ENCODE measurements at places on chromosomes 5 and 9.

GRCh38 chr5:138575194-138576015 lies at the start of gene HSPA9:
TSS of gene HSPA9 (minus strand) at chr5:138575401. CDS start at chr5:138575318, 83 bp downstream.
- DNase-seq, result peak; percentile 95

- DNase-seq, result no peak
Observed at GRCh38 chr5:72463449-72464052, 43.7 kb downstream of the ZNF366 start.

DNA sequence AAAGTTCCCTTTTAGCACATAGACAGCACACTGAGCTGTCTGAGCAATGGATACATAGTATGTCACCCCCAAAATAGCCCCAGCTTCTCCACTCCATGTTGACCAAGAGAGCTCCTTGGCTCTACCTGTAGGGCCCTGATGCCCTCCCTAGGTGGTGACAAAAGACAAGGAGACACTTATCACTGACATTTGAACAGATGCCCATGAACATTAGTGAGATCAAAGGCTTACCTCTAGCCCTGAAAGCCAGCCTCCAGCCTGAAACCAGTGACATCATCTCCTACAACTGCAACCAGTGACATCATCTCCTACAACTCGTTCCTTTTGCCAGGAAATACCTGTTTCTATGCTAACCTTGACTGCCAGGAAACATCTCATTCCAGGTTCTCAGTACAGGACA lies 122.7 kb downstream of the FSTL4 start:
- DNase-seq, result no peak

- no peak for DNase-seq
Observed at GRCh38 chr9:68851657-68852056, 146.6 kb downstream of the PIP5K1B start.

DNA sequence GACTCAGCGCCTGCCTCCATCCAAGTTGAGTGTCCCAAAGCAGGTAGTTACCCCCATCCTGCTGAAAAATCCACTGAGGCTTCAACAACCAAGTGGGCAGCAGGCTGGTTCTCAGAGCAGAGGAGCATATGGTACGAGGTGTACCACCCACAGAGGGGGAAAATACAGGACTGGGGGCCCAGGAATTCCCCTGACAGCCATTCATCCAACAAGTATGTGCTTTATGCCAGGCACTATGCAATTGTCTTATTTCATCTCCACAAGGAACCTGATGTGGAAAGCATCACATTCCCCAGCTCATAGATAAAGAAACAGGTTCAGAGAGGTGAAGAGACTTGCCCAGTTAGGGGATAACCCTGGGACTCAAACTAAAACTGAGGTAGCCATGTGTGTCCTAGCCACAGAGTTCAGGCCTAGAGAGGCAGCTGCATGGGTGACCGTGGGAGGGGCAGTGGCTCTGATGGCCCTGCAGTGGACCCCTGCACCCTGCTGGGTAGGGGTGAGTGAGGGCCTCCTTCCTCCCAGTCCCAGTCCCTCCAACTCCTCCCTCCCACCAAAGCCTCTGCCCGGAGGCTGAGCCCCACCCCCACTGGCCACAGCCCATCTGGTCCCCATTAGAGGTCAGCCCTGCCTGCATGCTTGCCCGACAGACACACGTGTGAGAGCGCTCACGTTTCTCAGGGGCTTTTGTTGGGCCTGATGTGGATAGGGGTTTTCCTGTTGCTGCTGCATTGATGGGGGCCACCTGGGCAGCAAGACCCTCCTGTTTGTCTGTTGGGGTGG lies 11.5 kb downstream of the PDLIM4 start:
- DNase-seq, result no peak

GRCh38 chr9:130244548-130245165 lies 20.9 kb upstream of the HMCN2 start:
- no peak for DNase-seq

DNA sequence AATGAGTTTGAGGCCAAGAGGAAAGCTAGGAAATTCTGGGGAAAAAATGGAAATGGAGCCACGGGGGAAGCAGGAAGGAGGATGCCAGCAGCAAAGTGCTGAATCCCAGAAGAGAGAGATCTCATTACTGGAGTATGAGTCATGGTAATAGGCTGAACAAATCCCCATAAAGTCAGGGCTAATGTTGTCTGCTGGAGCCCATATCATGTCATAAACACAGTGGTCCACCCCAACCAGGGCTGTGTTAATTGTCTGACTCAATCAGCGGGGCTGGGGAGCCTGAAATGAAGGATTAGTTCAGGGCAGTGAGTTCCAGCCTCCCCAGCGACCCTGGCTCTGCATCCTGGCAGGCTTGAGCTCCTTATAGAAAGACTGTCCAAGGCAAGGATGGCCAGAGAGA lies 68.8 kb downstream of the TLR4 start:
- no peak for DNase-seq

- no peak for DNase-seq
Observed at GRCh38 chr5:131757830-131758519, 38.8 kb downstream of the FNIP1 start.

DNA sequence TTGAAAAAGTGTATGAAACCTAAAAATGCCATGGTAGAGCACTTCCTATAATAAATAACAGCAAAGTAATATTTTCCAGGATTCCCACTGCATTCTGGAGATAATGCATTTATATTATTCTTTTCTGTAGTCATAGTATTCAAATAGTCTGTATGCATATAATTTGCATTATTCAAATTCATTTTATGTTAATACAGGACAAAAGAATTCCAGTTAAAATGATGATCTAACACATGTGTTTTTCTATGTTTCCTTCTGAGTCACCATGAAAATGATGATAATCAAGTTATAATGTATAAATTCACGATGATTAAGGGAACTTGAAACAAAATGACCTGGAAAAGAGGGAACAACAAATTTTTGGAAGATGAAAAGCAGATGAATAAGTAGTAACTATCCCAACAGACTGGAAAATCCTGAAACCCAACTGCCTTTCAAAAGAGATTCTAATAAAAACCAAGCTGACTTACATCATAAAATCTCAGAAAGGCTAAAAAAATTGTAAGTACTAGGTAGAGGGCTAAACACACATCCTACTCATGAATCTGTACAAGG lies 358.6 kb upstream of the PAPPA start:
- DNase-seq, result no peak

- no peak for DNase-seq
Observed at GRCh38 chr5:31861601-31862000, 222.7 kb downstream of the PDZD2 start.

DNA sequence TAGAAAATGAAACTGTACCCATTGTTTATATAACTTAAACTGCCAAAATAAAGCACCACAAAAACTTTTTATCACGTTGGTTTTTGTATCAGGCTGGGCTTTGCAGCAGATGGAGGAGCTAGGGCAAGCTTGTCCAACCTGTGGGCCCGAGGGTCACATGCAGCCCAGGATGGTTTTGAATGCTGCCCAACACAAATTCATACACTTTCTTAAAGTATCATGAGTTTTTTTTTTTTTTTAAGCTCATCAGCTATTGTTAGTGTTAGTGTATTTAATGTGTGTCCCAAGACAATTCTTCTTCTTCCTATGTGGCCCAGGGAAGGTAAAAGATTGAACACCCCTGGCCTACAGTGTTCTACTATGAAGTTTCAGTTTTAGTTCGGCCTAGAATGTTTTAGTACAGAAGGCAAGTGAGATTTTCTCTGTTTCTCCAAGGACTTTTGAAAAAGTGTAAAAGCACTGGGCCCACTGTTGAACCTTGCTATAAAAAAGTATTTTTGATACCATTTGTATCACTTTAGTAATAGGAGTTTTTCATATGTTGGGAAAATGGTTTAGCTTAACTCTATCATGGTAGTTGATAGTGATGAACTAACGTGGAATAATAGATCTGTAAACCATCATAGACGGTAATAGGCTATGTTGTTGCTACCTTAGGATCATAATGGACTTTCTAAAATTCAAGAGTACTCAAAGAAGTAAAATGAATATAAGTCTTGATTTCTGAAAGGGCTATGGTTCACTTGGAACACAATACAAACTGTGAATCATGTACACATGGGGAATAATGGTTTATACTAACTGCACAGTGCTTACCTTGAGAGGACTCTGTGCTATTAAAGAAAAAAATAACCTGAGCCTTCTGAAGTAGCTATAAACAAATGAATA lies 2.9 kb downstream of the CDKN2A start:
- no peak for DNase-seq

DNA sequence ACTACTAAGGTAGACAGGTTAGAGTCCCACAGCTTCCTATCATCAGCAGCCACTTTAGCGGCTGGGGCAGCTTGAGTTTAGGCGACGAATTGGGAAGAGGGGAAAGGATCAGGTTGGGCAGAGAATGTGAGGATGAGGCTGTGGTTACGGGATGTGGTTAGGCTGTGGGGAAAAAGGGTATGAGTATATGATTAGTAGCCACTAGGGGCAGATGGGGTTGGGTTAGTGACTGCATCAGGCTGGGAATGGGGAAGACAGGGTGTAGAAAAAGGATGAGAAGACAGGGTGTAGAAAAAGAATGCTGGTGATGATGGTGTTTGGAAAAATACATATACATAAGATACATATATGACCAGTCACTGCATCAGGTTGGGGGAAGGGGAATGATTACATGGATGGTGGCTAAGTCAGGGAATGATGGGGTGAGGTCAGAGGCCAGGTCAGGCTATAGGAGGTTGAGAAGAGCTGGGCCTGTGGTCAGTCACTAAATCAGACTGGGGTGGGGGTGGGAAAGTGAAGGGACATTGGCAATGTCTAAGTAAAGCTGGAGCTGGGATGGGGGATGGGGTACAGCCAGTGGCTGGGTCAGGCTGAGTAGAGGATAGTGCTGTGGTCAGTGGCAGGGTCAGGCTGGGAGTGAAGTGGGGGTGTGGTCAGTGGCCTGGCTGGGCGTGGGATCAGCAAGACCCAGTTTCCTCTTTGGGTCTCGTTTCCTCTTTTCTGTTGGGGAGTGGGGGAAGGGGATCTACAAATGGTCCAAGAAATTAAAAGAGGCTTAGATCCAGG lies 2.1 kb downstream of the TLN1 start:
- DNase-seq, result no peak

GRCh38 chr5:157476702-157477408 lies 16.8 kb downstream of the NIPAL4 start:
- DNase-seq, result no peak

DNA sequence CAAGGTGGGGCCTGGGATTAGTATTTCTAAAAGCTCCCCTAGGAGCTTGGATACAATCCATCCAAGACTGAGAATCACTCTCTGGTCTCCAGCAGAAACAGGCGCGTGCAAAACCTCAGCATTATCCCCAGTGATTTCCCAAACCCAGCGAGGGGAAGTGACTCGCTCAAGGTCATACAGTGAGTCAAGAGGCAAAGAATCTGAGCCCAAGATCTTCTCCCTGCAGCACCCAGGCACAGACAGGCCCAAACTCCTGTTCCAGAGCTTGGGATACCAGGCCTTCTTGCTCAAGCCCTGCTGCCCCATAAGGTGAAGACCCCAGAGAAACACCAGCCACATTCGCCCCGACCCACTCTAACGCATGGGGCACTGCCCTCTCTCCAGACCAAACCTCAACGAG lies 33.2 kb downstream of the SHB start:
- DNase-seq, result no peak

- no peak for DNase-seq
Observed at GRCh38 chr5:378301-378891, 56.9 kb downstream of the AHRR start.

DNA sequence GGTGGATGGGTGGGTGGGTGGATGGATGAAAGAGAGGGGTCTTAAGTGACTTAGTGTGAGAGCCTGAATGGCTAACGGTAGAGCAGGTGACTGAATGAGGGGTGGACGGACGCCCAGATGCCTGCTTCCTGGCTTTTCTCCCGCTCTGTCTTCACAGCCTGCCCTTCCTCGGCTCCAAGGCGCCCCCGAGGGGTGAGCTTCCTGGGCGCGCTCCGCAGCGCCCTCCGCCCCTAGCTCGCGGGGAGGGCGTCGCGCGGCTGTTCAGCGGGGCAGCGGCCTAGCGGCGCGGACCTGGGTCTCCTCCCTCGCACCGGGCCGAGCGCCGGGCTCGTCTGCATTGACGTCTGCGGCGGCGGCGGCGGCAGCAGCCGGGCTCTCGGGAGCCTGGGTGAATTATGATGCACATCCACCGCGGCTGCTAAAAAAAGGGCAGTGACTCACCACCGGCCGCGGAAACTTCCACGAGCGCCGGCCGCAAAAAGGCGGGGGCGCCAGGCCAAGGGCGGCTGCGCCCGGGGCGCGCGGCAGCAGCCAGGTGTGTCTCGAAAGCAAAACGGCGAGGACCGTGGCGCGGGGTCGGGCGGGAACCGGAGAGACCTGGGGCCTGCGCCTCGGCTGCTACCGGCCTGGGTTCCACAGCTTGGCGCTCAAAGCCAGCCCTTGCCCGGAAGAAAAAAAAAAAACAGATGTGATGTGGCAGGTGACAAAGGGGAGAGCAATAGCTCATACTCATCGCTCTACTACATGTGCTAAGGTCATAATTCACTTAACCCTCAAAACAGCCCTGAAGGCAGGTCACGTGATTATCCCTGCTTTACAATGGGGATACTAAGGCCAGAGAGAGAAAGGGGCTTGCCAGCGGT lies 143.0 kb upstream of the ADRA1B start:
- peak; percentile 60 for DNase-seq

DNA sequence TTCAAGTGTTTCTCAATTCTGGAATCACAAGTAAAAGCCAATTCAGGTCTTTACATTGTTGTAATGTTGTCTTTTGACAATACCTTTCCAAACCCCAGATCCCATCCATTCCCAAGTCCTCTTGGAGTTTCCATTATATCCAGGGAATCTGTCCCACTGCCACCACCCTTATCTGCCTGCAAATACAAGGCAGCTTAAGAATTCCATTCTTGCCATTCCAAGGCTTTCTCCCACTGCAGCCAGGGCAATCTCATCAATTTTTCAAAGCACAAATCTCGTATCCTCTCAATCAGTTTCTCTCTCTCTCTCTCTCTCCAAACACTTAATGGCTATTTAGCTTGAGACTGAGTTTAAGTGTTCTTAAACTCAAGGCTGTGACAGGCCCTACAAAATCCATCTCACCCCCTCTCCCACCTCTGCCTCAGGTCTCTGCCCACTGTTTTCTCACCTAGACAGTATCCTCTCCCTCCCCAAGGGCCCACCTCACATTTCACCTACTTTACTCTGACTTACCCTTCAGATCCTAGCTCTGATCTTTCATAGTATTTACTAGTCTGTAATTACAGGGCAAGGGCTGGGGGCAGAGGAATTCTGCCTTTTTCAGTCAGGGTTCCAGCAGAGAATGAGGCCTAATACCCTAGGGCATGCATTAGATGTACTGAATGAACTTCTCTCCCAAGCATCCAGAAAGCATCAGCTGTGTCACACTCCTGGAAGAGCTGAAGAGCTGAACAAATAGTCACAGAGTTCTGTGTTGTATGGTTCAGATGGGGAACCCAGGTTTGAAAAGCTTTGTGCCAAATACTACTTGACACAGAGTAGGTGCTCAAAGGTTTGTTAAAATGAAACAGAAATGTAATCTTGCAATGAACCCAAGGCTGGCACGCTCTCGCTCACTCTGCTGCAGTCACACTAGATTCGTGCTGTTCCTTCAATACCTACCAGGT lies 46.0 kb downstream of the RAPGEF1 start:
- no peak for DNase-seq

- DNase-seq, result no peak
Observed at GRCh38 chr9:90985631-90986030, 184.0 kb downstream of the SYK start.

DNA sequence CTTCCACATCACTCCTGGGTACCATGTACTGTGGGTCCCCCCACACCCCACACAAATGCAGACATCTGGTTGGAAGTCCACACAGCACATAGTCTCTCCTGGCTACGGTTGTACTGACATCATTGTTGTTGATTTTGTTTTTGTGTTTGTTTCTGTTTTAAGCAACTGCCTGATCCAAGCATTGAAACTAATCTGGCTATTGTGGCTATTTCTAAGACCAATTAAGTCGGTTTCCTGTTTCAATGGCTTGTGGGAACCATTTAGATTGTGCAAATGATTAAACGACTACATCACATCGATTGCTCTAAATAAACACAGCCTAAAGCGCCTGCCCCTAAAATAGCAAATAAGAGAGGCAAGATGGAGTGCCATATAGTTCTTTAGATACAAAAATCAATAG lies 226.8 kb upstream of the IRX4 start:
- no peak for DNase-seq

All from activated CD4-positive, alpha-beta T cell treated with anti-CD3 and anti-CD28 coated beads, Interleukin-2, amount 50 U/mL, for 4 hours (primary cell).